ENCODE measurements at places on chromosomes 12 and 14. TPM values are rescaled to one million over a fixed set of nuclear protein-coding genes. Genes with fewer than 3 reads are reported as not detected.

GPR65 gene
- total RNA-seq: 30.2 TPM

HSPB8 gene
- not detected for total RNA-seq

FBLN5 gene
- total RNA-seq: 0.63 TPM

CCDC177 gene
- not detected for total RNA-seq

TMCC3 gene
- 10.9 TPM for total RNA-seq

KRT6B gene
- total RNA-seq: not detected

BEGAIN gene
- 0.73 TPM for total RNA-seq

BAZ1A gene
- 50.3 TPM for total RNA-seq

LIN52 gene
- 4.9 TPM for total RNA-seq

MAP3K9 gene
- total RNA-seq: 7.5 TPM

VWF gene
- 0.63 TPM for total RNA-seq

TAMALIN gene
- total RNA-seq: 122 TPM

GALC gene
- total RNA-seq: 28.0 TPM

RASAL1 gene
- total RNA-seq: 0.10 TPM

RNASE7 gene
- not detected for total RNA-seq

BTBD7 gene
- 10.4 TPM for total RNA-seq

TTC6 gene
- total RNA-seq: not detected

RHOJ gene
- 0.10 TPM for total RNA-seq

GDF3 gene
- total RNA-seq: not detected

MVK gene
- total RNA-seq: 3.9 TPM

KRT79 gene
- total RNA-seq: not detected

HHIPL1 gene
- total RNA-seq: not detected

Measured in mononuclear cell (primary cell).